ENCODE measurements at places on chromosomes 6 and 20.

DNA sequence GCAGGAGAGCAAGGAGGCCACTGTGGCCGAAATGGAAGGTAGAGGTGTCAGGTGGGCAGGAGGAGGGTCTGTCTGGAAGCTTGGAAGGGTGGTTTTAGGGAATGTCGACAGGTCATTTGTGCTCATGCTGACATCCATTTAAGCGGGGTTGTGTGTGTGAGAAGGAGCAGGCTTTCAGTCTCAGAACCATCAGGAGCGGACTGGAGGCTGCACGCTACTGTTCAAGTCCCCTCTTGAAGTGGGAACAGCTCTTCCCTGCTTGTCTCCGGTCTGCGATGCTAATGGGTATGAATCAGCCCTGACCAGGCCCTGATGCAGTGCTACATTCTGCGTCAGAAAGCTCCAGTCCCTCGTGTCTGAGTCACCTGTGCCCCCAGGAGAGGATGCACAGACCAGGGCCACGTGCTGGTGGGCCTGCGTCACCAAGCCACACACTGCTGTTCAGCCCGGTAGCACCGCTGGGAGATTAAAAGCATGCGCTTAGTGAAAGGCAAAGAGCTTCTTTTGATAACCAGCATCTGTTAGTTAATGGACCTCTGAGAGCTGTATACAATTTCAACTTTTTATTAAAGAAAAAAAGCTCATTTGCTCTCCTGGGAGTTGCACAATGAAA is 58.0 kb downstream of the APCDD1L start:
- DNase-seq: peak; percentile 53

DNA sequence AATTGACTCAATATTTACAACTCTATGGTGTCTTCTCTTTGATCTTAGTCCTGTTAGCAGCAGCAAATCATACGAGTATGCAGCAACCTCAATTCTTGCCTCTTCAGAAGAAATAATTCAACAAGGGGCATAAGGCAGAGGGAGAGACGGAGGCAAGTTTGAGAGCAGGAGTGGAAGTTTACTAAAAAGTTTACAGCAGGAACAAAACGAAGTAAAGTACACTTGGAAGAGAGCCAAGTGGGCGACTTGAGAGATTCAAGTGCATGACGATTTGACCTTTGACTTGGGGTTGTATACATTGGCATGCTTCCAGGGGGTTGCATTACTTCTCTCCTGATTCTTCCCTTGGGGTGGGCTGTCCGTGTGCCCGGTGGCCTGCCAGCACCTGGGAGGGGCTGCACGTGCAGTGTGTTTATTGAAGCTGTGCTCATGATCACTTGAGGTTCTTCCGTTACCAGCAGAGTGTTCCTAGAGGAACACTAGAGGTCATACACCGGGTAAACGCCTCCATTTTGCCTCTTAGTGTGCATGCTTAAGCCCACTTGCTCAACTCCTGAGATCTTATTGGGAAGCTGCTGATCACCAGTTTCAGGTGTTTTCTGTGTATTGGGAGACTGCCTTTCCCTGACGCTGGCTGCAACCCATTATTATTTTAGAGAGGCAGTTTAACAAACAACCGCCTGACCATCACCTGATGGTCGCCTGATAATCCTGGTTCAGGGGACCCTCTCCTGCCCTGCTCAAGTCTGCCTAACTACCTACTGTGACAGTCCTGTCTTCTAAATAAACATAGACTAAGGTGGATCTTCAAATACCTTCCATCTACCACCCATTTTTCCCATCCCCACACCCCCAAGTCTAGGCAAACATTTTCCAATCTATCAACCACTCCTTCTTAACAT is 172.4 kb upstream of the MYLIP start:
- no peak for DNase-seq

GRCh38 chr6:119116712-119117281 is 38.3 kb upstream of the FAM184A start:
- no peak for DNase-seq

DNA sequence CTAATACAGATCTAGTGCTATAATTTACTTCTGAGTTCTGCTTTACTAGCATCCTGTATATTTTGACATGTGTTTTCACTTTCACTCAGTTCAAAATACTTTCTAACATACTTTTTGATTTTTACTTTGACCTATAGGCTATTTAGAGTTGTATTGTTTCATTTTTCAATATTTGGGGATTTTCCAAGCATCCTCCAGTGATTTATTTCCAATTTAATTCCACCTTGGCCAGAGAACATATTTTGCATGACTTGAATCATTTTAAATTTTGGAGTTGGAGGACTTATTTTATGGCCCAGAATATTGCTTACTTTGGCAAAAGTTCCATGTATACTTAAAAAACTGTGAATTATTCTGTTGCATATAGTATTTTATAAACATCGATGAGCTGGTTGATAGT is 1215.6 kb upstream of the MAP3K7 start:
- DNase-seq: no peak

DNA sequence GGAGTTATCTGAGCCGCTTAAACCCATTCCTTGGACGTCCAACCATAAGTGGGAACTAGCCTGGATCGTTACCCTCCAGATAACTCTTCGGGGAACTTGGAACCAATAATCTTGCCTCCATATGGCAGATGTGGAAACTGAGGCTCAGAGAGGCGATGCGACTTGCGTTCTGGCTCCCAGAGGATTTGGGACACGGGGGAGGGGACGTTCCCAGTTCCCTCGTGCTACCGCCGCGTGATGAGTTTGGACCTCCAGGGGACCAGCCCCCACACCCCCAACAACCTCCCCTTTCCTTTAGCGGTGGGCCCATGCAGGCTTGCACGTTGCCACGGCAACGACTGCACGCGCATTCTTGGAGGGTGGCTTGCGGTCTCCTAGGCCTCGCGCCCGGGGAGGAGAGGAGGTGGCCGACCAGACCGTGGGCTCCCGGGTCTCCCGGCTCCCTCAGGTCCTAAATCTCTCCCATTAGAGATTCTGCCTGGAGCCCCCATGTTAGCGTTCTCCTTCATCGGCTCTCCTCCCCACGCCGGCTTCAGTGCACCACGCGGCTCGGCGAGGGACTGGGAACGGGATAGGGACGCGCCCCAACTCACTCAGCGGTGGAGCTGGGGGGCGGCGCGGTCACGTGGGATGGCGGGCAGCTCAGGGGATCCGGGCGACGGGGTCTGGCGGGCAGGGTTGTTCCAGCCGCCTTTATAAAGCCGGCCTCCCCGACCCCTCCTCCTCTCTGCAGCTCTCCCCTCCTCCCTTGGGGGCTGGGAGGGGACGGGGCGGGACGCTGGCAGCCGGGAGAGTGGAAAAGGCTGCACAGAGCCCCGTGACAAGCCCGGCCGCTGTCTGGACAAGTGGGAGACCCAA is at the start of gene PLTP:
PLTP (minus strand) TSS at position 670 of the 858 bp plus-strand sequence. CDS start 703 bp downstream, outside the sequence.
- no peak for DNase-seq

GRCh38 chr20:51379601-51380341 is 162.7 kb downstream of the NFATC2 start:
- no peak for DNase-seq

- DNase-seq: no peak
These were observed 2.6 kb downstream of the SMIM29 start for GRCh38 chr6:34246249-34246562.

- DNase-seq: no peak
These were observed 15.0 kb downstream of the DLGAP4 start for GRCh38 chr20:36320898-36321695.

DNA sequence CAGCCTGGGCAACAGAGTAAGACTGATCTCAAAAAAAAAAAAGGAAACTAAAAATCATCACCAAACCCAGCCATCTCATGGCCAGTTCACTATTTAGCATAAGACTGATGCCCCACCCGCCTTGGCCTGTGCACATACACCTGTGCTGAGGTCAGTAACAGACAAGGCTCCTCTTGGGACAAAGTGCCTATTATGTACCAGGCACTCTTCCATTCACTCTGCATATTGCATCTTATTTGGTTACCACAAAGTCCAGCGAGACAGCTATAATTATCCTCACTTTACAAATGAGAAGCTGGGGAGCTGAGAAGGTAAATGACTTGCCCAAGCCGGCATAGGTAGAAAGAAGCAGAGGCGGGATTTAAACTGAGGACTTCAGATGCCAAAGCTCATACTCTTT is 3.8 kb downstream of the PTPRT start:
- no peak for DNase-seq

- DNase-seq: no peak
These were observed 44.3 kb downstream of the TM9SF4 start for GRCh38 chr20:32153771-32154170.

- DNase-seq: no peak
These were observed 1.8 kb downstream of the PROCR start for GRCh38 chr20:35173576-35174192.

- DNase-seq: no peak
These were observed 1.7 kb downstream of the RAB44 start for GRCh38 chr6:36699348-36699747.

DNA sequence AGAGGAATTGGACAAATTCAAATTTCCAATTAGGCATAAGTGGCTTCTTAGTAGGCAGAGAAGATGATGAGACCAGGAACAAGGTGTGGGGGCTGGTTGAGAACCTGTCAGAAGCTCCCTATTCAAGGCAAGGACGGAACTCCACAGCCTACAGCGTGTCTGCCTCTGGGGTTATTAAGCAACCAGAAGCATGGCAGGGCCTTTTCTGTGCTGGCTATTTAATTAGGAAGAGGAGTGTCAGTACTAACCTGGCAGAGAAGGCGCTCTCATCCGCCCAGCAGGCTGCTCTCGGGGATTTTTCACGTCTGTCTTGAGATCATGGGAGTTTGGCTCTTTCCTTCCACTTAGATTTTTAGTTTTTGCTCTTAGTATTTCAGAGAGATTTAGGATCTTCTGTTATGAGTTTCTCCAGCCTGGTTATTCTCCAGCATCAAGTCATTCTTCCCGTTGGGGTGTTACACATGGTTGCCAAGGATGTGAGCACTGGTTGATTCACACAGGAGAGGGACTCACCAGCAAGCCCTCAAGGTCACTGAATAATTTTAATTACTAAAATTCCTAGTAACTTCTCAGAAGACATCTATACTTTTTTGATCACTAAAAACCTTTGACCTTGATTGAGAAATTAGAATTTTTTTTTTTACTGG is 23.9 kb downstream of the ADTRP start:
- DNase-seq: no peak

DNA sequence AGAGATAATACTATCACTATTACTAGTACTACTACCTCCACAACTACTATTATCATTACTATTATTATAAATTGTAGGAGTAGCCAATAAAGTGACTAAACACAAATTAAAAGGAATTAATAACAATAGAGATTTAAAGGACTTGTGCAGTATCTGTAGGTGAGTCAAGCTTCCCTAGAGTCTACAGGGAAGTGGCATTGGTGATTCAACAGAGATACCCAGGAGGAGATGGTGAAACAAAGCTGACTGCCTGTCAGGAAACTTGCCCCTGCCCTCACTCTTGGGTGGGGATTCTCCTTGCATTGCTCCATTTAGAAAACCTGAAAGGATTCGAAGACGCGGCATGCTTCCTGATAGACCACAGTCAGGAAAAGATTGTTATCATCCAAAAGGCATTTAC is 23.3 kb upstream of the BCLAF1 start:
- no peak for DNase-seq

- no peak for DNase-seq
These were observed 24.8 kb upstream of the PHACTR3 start for GRCh38 chr20:59579404-59580145.

DNA sequence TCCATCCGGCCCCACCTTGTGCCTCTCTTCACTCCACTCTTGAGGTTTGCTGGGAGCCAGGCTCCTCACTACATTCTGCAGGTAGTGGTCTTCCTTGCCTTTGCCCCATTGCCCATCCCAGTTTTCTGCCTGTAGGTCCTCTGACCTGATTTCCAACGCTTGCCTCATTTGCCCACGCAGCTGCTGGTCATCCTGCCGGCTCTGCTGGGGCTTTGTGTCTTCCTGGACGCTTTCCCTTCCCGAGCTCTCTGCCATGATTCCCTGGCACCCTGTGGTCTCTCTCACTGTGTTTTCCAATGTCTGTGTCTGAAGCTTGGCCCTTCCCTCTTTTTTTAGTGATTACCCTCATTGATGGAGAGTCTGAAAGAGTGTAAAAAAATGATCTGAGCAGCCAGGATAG is 451.6 kb downstream of the UTRN start:
- no peak for DNase-seq

GRCh38 chr6:63636518-63637021 is 968 bp downstream of the PHF3 start:
- DNase-seq: no peak

DNA sequence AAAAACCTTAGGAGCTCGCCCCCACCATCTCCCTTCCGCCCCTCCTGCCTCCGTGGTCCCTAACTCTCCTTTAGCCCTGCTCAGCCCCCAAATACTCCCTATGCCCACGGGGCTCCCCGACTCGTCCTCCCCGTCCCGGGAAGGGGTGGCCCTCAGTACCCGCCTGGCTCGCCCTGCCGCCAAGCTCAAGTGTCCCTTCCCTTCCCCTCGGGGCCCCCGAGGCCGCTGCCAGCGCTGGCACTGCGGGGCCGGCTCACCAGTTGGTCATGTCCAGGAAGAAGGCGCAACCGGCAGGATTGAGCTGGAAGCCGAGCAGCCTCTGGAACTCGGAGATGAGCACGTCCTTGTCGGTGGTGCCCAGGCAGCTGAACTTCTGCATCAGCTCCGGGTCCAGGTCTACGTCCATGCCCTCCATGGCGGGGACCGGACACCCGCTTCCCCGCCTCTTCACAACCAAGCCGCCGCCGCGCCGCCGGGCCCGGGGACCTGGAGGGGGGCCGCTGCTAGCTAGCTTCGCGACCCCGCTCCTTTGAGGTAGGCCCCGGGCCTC is 303 bp downstream of the ILRUN start:
- DNase-seq: no peak

GRCh38 chr6:90914312-90914711 is 327.4 kb upstream of the MAP3K7 start:
- no peak for DNase-seq
